Activated naive CD4-positive, alpha-beta T cell (primary cell): ENCODE measurements at places on chromosomes 16 and 17.

GRCh38 chr16:7397901-7398300, 65.3 kb downstream of the RBFOX1 start:
- no peak for DNase-seq

GRCh38 chr17:20896153-20896649, 146.6 kb downstream of the USP22 start:
- DNase-seq = no peak

DNA sequence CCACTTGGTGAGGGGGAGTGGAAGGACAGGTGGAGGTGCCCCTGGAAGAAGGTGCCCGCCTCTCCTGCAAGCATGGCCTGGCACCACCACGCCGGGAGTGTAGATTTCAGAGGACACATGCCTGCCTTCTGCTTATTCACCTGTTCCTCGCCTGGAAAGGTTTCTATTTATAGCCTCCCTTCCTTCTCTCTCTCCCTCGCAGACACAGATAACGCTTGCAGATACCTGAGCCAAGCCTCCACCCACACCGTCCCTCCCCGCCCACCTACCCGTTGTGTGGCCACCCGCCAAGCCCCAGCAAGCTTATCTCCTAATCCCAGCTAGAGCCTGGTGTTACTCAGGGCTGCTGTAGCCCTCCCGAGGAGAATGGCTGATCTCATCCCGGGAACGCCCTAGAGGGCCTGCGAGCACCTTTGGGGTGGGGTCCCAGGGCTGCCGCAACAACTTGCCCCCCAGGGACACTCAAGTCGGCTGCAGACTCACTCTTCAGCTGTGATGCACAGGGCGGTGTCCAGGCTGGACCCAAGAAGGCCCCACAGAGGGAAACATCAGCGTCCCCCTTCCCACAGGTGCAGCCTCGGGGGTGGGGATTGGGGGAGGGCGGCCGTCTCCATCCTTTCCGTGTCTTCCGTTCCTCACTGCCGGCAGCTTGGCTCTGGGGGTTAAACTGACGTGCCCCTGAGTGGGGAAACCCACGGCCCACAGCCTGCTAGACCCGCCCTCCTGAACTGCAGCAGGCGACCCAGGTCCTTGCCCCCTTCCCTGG, 1.9 kb upstream of the SNAI3 start:
- DNase-seq = no peak

DNA sequence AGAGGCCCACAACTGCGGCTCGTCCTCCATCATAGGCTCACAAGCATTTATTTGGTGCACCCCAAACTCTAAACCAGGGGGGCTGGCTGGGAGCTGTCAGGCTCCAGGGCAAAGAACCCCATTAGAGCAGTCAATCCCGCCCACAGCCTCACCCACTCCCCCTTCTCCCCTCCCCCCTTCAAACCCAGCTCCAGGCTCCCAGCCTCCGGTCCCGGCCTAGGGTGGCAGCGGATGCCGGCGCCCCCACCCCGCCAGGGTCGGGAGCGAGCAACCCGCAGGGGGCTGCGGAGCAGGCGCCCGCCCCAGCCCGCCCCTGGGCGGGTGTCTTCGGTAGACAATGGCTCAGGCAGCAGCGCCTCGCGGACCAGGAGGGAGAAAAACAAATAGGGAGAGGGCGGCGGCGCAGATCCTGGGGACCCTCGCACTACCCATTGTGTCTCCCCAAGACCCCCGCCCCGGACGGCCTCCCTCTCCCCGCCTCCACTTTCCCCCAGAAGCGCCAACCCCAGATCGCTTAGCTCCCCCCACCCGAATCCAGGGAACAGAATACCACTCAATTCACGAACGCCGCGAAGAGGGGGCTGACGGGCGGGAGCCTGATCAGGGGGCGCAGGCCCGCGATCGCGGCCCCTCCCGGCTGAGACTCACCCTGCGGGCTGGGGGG, 572 bp downstream of the FAM171A2 start:
- no peak for DNase-seq

DNA sequence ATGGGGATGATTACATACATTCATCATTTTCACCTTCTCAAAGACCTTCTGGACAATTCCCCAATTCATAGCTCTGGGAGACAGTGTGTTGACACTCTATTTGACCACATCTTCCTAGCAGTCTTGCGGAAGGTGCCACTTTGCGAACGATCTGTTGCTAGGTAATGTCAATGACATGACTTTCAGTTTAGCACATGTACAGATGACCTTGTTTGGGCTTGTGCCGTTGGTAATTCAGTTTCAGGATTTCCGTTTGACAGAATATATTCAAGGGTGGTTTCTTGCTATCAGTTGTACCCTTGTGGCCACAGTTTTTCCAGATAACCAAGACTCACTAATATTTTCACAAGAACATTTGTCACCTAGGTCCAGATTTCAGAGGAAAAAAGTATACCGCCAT, 478.2 kb downstream of the WWOX start:
- no peak for DNase-seq

DNA sequence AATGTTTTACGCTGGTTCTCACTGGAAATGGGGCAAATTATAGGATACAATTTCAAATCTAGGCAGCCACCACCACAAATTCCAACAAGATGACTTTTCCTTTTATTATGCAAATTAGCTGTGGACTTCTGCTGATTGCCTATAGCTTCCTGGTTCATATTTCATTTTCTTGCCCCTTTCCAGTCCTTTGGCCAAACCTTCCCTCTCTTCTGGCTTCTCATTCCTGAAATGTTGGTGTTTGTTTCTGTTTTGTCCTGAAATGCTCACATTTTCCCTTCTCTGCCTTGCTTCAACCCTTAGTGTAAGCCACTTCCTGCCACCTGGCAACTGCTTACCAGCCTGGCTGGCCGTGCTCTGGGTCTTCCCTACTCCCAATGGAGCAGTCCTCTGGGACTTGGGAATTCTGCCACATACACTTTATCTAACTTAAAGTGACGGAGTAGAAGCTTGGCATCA, 14.0 kb downstream of the PRSS54 start:
- DNase-seq = no peak

DNA sequence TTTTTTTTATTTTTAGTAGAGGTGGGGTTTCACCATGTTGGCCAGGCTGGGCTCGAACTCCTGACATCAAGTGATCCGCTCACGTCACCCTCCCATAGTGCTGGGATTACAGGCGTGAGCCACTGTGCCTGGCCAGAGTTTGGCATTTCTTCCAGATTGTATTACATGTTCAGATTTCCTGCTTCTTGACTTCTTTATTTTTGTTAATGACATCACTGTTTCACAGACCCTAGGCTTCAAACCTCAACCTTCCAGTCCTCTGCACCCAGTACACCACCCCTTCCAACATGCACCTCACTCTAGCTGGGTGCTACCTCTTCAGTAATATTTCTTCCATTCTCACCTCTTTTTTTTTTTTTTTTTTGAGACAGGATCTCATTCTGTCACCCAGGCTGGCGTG, 53.6 kb upstream of the ZFHX3 start:
- no peak for DNase-seq

GRCh38 chr17:35740997-35741931, 9.8 kb downstream of the RASL10B start:
- DNase-seq = no peak

GRCh38 chr17:2635241-2635640, 41.8 kb downstream of the PAFAH1B1 start:
- DNase-seq = no peak

DNA sequence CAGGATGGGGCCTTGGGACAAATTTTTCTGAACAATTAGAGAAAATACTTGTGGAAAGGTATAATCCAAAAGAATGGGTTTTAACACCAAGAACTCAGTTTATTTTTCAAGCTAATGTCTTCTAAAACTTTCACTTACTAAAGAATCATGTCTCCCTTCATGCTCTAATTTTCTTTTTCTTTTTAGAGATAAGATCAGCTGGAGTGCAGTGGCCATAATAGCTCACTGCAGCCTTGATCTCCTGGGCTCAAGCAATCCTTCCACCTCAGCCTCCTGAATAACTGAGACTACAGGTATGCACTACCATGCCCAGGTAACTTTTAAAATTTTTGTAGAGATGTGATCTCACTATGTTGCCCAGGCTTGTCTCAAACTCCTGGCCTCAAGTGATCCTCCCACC, 5.5 kb downstream of the OR4D1 start:
- no peak for DNase-seq

- DNase-seq = no peak
These were observed 39.4 kb upstream of the VWA3A start for GRCh38 chr16:22052980-22053379.

DNA sequence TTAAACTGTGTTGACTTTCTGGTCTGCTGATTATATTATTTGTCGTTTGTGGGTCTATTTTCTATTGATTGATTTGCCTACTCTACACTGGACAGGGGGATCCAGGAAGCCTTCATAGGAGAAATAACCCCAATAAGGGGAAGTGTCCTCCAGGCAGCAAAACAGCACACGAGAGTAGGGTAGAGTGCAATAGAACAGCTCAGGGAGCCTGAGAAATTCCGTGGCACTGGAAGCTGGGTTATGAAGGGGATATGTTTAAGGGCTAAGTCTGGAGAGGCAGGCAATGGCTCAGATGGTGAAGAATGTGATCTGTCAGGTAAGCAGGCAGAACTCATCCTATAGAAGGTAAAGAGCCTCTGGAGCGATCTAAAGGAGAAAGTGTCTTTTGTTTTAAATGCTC, 20.9 kb downstream of the GP2 start:
- no peak for DNase-seq

DNA sequence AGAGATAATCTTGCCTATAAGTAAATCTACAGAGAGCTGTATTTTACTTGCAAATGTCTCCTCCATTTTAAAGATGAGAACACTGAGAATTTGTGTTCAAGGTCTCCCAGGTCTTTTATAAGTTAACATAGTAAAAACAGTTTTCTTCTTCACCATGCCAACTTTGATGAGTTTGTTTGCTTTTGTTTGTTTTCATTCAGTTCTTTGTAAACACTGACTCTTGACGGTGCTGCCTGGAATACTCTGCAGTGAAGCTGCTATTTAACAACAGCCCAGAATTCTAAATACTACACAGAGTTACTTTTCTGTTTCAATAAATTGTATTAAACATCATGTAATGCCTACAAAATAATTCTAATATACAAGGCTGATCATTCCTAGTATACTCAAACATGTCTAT, 41.4 kb upstream of the PITPNM3 start:
- DNase-seq = no peak

GRCh38 chr17:79090443-79091225, 16.0 kb downstream of the ENGASE start:
- DNase-seq = no peak

GRCh38 chr16:87333101-87333500, 15.9 kb upstream of the C16orf95 start:
- no peak for DNase-seq

- DNase-seq = no peak
These were observed 4.9 kb downstream of the TXNDC11 start for GRCh38 chr16:11737713-11738112.

DNA sequence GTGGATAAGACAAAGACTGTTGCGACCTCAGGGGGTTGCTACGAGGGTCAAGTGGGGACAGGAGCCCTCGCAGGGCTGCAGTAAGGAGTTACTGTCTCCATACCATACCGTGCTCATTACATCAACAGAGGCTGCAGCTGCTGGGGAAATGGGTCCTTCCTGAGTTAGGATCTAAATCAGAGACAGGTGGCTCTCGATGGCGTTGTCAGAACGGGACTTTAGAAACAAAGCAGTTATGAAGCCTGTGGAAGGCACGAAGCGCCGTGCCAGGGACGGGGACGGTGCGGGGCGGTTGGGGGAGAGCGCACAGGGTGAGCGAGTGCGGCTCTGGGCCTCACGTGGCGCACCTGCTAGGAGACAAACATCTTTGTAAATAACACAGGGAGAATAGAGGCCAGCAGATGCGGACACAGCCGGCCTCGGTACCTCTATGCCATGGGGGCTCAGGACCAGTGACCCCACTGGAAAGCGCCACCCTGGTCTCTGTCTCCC, 34.4 kb downstream of the ZCCHC14 start:
- DNase-seq = no peak

GRCh38 chr16:82504836-82505235, 121.9 kb upstream of the CDH13 start:
- DNase-seq = no peak

GRCh38 chr17:151886-152859, 14.8 kb downstream of the SCGB1C2 start:
- no peak for DNase-seq

DNA sequence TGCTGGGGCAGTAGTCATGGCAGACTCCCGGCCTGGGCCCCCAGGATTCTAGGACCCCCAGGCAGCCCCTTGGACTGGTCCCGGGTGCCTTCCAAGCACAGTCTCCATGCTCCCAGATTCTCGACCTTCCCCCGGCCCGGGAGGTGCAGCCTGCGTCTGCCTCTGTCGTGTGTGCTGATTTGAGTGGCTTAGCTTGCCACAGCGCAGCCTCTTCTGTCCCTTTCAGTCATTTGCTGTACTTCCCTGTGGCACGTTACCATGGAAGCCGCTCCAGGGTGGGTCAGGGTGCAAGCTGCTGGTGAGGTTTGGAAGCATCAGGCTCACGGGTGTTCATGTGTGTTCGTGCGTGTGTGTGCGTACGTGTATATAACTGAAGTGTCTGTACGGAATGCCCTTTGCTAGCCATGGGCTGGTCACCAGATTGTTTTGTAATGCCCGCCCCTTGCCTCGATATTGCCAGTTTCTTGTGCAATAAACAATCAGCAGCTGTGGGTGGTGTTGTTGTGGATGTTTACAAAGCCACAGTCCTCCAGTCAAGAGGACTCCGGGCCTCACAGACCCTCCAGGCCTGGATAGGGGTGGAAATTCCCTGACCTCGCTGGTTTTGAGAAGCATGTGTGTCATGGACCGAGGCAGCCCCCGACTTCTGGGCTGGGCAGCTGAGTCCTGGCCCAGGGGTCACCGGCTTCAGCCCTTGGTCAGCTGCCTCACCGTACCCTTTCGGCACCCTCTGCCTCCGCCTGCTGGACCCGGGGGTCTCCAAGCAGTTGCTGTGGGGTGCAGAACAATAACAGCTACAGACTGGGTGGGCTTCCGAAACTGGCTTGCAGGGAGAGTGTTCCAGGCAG, 9.7 kb upstream of the CLEC18A start:
- no peak for DNase-seq

DNA sequence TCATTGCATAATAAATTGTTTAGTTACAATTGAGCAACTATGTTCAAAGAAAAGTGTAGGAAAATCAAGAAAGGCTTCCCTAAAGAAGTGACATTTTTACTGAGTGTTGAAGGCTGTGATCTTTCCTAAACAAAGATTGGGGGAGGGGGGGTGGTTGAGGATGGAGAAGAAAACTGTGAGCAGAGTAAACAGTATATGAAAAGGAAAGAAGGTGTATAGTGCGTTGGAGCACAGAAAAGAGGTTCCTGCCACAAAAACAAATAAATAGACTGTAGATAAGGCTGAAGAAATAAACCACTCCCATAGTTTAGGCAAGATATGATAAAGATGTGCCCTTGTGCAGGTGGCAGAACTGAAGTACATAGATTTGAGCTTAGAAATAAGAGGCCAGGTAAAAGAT, 8.5 kb downstream of the ABCA10 start:
- DNase-seq = no peak

GRCh38 chr16:66273644-66274334, 92.7 kb upstream of the CDH5 start:
- DNase-seq = no peak

GRCh38 chr16:17369421-17370222, 101.1 kb downstream of the XYLT1 start:
- DNase-seq = peak; percentile 52
